Psoas muscle (tissue), 8 donors: ENCODE measurements at places on chromosomes 2 and 18.
A peak's percentile ranks its signal among the peaks of the same experiment; 100 is the strongest.

- peaks cover 17% of the 10 kb centered on the region for H3K4me1 ChIP-seq
- no peak overlapping the region for H3K4me3 ChIP-seq
- H3K36me3 ChIP-seq: no peaks in the 10 kb centered on the region
- no peaks in the 10 kb centered on the region for H3K27me3 ChIP-seq
Observed at GRCh38 chr2:11505652-11506610, 27.9 kb upstream of the GREB1 start.

- DNase-seq: no peak
- no peaks in the 10 kb centered on the region for H3K36me3 ChIP-seq
- H3K27me3 ChIP-seq: no peaks in the 10 kb centered on the region
- no peak overlapping the region for H3K4me3 ChIP-seq
- no peaks in the 10 kb centered on the region for H3K4me1 ChIP-seq
Observed at GRCh38 chr2:163593982-163594381, 141.8 kb downstream of the FIGN start.

DNA sequence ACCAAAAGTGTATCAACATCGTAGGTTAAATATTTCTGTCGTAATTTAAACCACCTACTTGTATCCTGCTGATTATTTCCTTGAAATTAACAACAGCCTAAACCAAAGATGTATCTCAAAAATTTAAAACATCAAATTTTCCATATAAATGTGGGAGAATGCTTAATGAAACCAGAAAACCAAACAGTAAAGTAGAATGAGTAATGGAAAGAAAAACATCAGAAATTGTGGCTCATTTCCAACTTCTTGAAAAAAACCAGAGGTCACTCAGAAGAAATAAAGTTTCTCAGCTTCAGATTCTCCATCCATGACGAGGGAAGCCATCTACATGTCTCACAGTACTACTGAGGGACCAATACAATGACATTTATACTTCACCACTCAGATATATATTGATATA lies 296.5 kb downstream of the NOL4 start:
- H3K27me3 ChIP-seq: no peaks in the 10 kb centered on the region
- no peaks in the 10 kb centered on the region for H3K36me3 ChIP-seq
- H3K4me3 ChIP-seq: no peak overlapping the region
- H3K4me1 ChIP-seq: no peaks in the 10 kb centered on the region

DNA sequence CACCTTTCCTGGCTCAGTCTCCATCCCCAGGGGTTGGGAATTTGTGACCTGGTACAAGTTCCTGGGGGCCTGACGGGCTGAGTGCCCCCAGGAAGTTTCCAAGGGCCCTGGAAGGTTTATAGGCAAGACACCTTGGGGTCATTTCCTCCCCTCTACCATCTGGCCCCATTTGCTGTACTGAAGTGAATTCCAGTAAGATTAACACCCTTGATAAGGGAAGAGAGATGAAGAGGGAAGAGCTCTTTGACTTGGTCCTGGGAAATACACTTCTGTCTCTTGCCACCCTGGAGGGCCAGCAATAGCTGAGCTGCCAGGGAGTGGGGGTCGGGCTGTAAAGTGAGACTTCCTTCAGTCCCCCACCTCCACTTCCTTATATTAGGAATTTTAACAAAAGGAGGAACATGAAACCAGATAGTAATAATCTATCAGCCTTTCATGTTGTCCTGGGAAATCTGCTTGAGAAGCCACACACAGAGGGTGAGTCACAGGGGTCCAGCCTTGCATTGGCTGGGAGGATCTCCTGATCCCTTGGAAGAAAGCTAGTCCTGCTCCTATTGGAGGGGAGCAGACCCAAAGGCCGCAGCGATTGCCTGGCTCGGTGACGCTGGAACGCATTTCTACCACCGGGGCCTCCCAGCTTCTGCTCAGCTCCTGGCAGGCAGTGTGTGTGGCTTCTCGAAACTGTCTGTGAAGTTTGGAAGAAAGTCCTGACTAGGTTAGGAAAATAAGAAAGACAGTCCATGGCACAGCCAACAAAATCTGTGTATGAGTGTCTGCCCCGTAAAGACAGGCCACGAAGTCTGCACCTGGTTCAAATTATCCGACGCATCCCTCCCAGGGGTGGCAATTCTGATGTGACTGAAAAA lies 87.3 kb downstream of the ACAA2 start:
- no peaks in the 10 kb centered on the region for H3K4me1 ChIP-seq
- no peaks in the 10 kb centered on the region for H3K27me3 ChIP-seq
- no peak overlapping the region for H3K27ac ChIP-seq
- no peaks in the 10 kb centered on the region for H3K36me3 ChIP-seq
- peak; percentile 78 for DNase-seq
- no peak overlapping the region for H3K4me3 ChIP-seq

- H3K4me1 ChIP-seq: no peaks in the 10 kb centered on the region
- H3K36me3 ChIP-seq: no peaks in the 10 kb centered on the region
- peak overlapping the region; percentile 25 for H3K27ac ChIP-seq
- no peak overlapping the region for H3K4me3 ChIP-seq
Observed at GRCh38 chr2:186544255-186544675, 45.6 kb upstream of the ITGAV start.

GRCh38 chr2:55914786-55915185 lies 8.8 kb downstream of the EFEMP1 start:
- H3K4me1 ChIP-seq: no peaks in the 10 kb centered on the region
- no peak for DNase-seq
- H3K4me3 ChIP-seq: no peak overlapping the region
- H3K27ac ChIP-seq: no peak overlapping the region

- peaks cover 1% of the 10 kb centered on the region for H3K27me3 ChIP-seq
- H3K36me3 ChIP-seq: no peaks in the 10 kb centered on the region
- no peak for DNase-seq
Observed at GRCh38 chr2:20159411-20160070, 65.4 kb downstream of the SDC1 start.

- DNase-seq: no peak
- no peaks in the 10 kb centered on the region for H3K27me3 ChIP-seq
- H3K4me3 ChIP-seq: no peak overlapping the region
- H3K36me3 ChIP-seq: no peaks in the 10 kb centered on the region
- H3K27ac ChIP-seq: no peak overlapping the region
Observed at GRCh38 chr2:135037831-135038230, 9.4 kb downstream of the MAP3K19 start.

DNA sequence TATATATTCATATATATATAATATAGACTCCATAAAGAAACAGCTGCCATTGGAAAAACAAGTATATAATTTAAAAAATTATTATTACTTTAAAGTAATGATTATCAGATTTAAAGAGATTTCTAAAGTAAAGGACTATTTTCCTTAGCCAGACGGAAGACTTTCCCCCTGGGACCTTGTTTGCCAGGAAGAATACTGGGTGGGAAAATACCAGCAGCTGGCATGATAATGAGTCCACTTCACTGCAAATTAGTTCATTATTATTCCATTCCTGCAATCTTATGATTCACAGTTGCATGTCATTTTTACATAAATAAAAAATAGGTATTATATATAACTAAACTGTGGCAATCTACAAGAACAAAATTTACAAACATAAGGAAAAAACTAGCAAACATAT lies 339.8 kb upstream of the CDH7 start:
- H3K36me3 ChIP-seq: no peaks in the 10 kb centered on the region
- H3K27ac ChIP-seq: no peak overlapping the region
- no peaks in the 10 kb centered on the region for H3K27me3 ChIP-seq
- H3K4me1 ChIP-seq: no peaks in the 10 kb centered on the region
- no peak for DNase-seq
- no peak overlapping the region for H3K4me3 ChIP-seq

- DNase-seq: no peak
- no peak overlapping the region for H3K27ac ChIP-seq
- no peaks in the 10 kb centered on the region for H3K27me3 ChIP-seq
- no peaks in the 10 kb centered on the region for H3K4me1 ChIP-seq
- no peaks in the 10 kb centered on the region for H3K36me3 ChIP-seq
Observed at GRCh38 chr18:5513947-5514346, 29.9 kb downstream of the EPB41L3 start.

GRCh38 chr2:96691022-96691612 lies 48.6 kb downstream of the FER1L5 start:
- H3K4me1 ChIP-seq: no peaks in the 10 kb centered on the region
- H3K4me3 ChIP-seq: no peak overlapping the region

GRCh38 chr2:20596973-20597859 lies 53.7 kb downstream of the HS1BP3 start:
- no peak overlapping the region for H3K4me3 ChIP-seq
- peak; percentile 92 for DNase-seq
- peak overlapping the region; percentile 51 for H3K27ac ChIP-seq
- H3K36me3 ChIP-seq: no peaks in the 10 kb centered on the region

DNA sequence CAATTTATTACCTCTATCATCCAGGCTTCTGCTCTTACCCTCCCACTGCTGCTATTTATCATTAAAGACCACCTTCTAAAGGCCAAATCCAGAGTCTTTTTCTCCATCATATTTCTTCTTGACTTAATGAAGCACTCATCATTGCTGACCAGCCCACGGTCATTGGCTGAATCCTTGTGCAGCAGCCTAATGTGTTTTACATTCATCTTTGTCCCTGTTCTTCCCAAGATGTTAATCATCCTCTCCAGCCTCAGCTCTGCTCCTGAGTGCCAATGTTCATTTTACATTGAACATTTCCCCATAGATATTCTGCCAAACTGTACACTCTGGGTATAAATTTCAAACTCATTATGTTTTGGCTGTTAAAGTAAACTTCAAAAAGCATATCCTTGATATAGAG lies 373.6 kb downstream of the NUP35 start:
- no peaks in the 10 kb centered on the region for H3K4me1 ChIP-seq
- DNase-seq: no peak
- no peak overlapping the region for H3K4me3 ChIP-seq
- no peaks in the 10 kb centered on the region for H3K27me3 ChIP-seq
- no peaks in the 10 kb centered on the region for H3K36me3 ChIP-seq

- H3K4me1 ChIP-seq: no peaks in the 10 kb centered on the region
- no peak overlapping the region for H3K4me3 ChIP-seq
- H3K27me3 ChIP-seq: no peaks in the 10 kb centered on the region
- no peak for DNase-seq
- H3K27ac ChIP-seq: no peak overlapping the region
- no peaks in the 10 kb centered on the region for H3K36me3 ChIP-seq
Observed at GRCh38 chr2:192030289-192030688, 164.4 kb downstream of the TMEFF2 start.

- H3K4me3 ChIP-seq: no peak overlapping the region
- H3K27ac ChIP-seq: no peak overlapping the region
- H3K36me3 ChIP-seq: no peaks in the 10 kb centered on the region
- DNase-seq: no peak
Observed at GRCh38 chr2:205760157-205760556, 77.9 kb downstream of the NRP2 start.

- peaks cover 59% of the 10 kb centered on the region for H3K4me1 ChIP-seq
- no peaks in the 10 kb centered on the region for H3K27me3 ChIP-seq
- H3K36me3 ChIP-seq: peaks cover 23% of the 10 kb centered on the region
Observed at GRCh38 chr2:25302758-25303375, 38.9 kb downstream of the DNMT3A start.

DNA sequence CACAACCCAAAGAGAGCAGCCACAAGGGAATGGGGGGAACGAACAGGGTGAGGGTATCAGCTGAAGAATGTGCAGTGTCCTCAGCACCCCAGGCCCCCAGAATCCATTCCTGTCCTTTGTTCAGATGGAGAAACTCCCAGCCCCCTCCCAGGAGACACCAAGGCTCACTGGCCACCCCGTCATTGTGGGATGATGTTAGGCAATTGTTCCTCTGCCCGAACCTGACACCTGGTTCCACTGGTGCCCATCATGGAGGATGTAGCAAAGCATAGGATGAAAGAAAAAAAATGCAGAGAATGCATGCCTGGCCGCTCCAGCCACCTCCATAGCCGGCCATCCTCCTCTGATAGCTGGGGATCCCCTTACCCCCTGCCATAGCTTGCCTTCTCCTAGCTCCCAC lies 197.3 kb upstream of the TWIST2 start:
- H3K27ac ChIP-seq: no peak overlapping the region
- H3K36me3 ChIP-seq: no peaks in the 10 kb centered on the region
- H3K27me3 ChIP-seq: no peaks in the 10 kb centered on the region
- no peak for DNase-seq
- no peaks in the 10 kb centered on the region for H3K4me1 ChIP-seq

GRCh38 chr2:44742057-44742456 lies 199.4 kb upstream of the SIX3 start:
- no peaks in the 10 kb centered on the region for H3K36me3 ChIP-seq
- no peaks in the 10 kb centered on the region for H3K27me3 ChIP-seq
- DNase-seq: no peak
- no peak overlapping the region for H3K4me3 ChIP-seq

DNA sequence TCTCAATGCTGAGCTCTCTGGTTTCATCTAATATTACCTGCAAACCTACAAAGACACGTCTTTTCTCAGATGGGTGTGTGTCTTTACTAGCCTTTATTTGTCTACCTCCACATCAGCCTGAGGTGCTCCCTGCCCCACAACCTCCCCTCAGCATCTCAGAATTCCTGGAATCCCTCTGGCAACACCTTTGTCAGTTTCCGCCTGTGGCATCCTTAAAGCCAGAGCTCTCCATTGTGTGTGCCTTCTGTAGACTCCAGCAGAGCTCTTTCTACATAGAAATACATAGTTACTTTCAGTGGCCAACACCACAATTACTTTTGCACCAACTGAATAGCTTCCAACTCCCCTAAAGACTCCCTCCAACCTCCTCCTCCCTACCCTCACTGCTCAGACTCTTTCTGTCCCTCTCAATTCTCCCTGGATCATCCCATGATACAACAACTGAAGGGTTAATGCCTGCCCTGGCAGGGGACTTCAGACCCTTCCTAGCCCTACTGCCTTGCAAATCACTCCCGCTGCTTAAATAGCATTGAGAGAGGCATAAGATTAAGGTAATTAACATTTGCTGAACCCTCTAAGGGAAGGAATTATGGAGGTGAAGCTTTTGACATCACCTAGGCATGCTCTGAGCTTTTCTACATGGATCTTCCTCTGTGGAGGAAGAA lies 39.6 kb upstream of the RMDN2 start:
- no peak overlapping the region for H3K4me3 ChIP-seq
- H3K27ac ChIP-seq: no peak overlapping the region
- DNase-seq: no peak
- no peaks in the 10 kb centered on the region for H3K36me3 ChIP-seq
- no peaks in the 10 kb centered on the region for H3K4me1 ChIP-seq

GRCh38 chr2:237590272-237591140 lies at the start of gene RAB17:
Gene RAB17 (minus strand): TSS chr2:237590734. CDS start chr2:237586154, 4,580 bp downstream.
- no peaks in the 10 kb centered on the region for H3K27me3 ChIP-seq
- H3K36me3 ChIP-seq: no peaks in the 10 kb centered on the region
- no peak for DNase-seq
- no peak within 1 kb of the TSS for H3K27ac ChIP-seq
- H3K4me3 ChIP-seq: no peak within 1 kb of the TSS

- no peaks in the 10 kb centered on the region for H3K36me3 ChIP-seq
- no peaks in the 10 kb centered on the region for H3K27me3 ChIP-seq
- peak; percentile 75 for DNase-seq
- peaks cover 30% of the 10 kb centered on the region for H3K4me1 ChIP-seq
- peak overlapping the region; percentile 95 for H3K27ac ChIP-seq
- peak overlapping the region; percentile 77 for H3K4me3 ChIP-seq
Observed at GRCh38 chr18:48539406-48540250, 797 bp downstream of the CTIF start.

- no peak overlapping the region for H3K27ac ChIP-seq
- H3K4me1 ChIP-seq: peaks cover 30% of the 10 kb centered on the region
- no peak overlapping the region for H3K4me3 ChIP-seq
- H3K36me3 ChIP-seq: no peaks in the 10 kb centered on the region
- DNase-seq: no peak
Observed at GRCh38 chr2:46780411-46780800, 135.2 kb downstream of the MCFD2 start.

- H3K36me3 ChIP-seq: no peaks in the 10 kb centered on the region
- no peak overlapping the region for H3K27ac ChIP-seq
- no peak for DNase-seq
- no peaks in the 10 kb centered on the region for H3K27me3 ChIP-seq
- H3K4me1 ChIP-seq: no peaks in the 10 kb centered on the region
Observed at GRCh38 chr18:49521216-49521835, 34.3 kb upstream of the C18orf32 start.
